ENCODE measurements at places on chromosomes 16 and 17.
A peak's percentile ranks its signal among the peaks of the same experiment; 100 is the strongest.

DNA sequence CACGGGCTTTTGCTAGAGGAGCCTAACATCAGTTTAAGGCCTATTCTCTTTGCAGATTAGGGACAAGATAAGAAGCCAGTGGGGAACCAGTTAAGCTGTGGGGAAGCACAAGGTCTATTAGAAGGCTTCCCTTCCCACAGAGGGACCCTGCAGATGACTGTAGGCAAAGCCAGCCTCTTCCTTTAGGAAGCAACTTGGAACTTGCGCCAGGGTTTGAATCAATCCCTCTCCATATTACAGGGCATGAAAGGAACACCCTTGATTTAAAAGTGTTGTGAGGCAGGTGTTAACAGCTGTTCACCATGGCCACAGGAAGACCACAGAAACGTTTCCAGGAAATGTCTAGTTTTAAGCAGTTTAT lies 77.3 kb downstream of the RPTOR start:
- no peak for DNase-seq

GRCh38 chr16:84155771-84156170 lies 10.7 kb downstream of the DNAAF1 start:
- DNase-seq, result no peak

DNA sequence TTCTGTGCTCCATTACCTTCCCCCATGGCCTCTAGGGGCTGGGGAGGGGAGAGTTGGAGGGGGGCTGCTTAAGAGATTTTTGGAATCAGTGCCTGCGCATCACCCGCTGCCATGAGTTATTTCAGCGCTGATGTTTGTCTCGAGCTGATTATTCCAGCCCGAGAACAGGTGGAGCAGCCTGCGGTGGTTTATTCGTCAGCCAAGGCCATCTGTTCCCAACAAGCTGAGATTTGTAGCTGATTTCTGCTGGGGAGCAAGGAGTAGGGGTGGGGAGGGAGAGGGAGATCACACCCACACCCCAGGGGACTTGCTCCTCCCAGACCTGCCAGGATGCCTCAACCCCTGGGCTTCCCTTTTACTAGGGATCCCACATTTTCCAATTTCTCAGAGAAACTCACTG lies 23.1 kb downstream of the PIPOX start:
- no peak for DNase-seq

DNA sequence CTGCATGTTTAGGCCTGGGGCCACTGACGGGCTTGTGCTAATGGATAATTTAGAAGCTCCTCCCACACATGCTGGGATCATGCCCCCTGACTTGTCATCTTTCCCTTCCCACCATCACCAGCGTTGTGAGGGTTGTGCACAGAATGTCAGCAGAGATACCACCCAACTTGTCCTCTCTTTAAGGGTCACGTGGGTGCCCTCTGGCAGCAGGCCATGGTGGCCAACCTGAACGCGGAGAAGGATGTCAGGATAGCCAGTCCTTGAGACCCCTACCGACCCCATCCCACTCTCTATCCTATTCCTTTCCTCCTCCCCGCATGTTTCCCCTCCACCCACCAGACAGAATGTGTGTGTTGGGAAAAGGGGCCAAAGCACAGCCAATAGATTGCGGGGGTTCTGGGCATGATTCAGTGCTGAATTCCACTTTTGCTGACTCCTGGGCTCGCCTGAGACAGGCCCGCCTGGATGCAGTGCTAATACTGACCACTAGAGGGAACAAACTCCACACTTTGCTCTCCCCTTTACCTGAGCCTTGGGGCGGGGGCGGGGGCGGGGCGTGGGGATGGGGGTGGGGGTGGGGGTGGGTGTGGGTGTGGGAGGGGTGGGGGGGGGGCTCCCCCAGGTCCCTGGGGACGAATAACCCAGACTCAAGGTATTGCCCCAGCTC lies at the start of gene GH2:
GH2 (minus strand) TSS at position 10 of the 667 bp plus-strand sequence. CDS start 143 bp downstream, outside the sequence.
- DNase-seq, result peak; percentile 39

GRCh38 chr16:50611332-50611934 lies 63.2 kb downstream of the NKD1 start:
- no peak for DNase-seq

GRCh38 chr17:80821546-80821945 lies 170.1 kb upstream of the CHMP6 start:
- no peak for DNase-seq

DNA sequence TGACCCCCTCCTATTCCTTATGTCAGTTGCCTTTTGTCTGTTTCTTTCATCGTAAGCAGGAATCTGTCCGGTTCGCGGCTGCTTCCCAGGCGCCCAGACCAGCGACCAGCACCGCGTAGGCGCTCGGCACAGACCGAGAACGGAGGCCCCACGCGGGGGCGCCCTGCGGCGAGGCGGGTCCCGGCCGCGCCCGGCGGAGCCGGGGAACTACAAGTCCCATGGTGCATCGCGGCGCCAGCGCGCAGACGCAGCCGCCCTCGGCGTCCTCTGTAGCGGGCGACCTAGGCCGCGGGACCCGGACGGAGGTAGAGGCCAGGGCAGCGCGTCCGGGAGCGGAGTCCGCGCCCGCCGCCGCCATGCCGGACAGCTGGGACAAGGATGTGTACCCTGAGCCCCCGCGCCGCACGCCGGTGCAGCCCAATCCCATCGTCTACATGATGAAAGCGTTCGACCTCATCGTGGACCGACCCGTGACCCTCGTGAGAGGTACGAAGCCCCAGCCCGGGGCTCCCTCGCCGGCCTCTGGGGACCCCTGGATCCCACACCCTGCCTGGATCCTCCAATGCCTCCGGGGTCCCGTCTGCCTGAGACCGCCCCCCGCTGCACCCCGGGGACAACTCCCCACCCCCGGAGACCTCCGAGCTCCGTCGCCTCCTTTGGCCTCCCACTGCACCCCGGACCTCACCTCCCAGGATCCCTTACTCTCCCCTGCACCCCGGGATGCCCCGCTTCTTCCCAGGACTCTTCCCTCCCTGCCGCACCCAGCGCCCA lies at the start of gene NDUFB10:
NDUFB10 (plus strand) TSS at position 270 of the 771 bp plus-strand sequence; CDS start at position 357, 87 bp downstream.
- DNase-seq, result peak; percentile 83

- no peak for DNase-seq
Measured at GRCh38 chr17:74524653-74525464, 6.4 kb downstream of the CD300LB start.

GRCh38 chr17:49676276-49676868 lies 1.5 kb downstream of the SPOP start:
- DNase-seq, result no peak

DNA sequence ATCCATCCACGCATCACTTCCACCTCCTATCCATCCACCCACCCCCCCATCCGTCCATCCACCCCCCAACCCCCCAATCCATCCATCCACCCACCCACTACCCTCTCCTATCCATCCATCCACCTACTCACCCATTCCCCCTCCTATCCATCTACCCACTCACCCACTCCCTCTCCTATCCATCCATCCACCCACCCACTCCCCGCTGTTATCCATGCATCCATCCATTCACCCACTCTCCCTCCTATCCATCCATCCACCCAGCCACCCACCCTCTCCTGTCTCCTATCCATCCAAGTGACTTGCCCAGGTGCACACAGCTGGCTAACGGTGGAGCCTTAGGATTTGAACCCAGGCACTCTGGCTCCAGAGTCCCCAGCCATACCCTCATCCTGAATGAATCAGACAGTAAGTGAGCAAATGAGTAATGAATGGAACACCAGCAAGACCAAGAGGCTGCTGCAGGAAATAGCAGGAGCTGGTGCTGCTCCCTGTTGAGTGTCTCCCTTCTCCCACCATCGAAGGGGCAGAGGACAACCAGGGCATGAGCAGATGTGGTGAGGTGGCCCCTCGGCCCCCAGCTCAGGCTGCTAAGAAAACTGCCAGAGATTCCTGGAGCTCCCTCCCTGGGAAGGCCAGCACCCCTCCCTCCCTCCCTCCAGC lies 62.5 kb downstream of the LITAF start:
- no peak for DNase-seq

- no peak for DNase-seq
Measured at GRCh38 chr17:82034371-82035011, 3.0 kb downstream of the DCXR start.

DNA sequence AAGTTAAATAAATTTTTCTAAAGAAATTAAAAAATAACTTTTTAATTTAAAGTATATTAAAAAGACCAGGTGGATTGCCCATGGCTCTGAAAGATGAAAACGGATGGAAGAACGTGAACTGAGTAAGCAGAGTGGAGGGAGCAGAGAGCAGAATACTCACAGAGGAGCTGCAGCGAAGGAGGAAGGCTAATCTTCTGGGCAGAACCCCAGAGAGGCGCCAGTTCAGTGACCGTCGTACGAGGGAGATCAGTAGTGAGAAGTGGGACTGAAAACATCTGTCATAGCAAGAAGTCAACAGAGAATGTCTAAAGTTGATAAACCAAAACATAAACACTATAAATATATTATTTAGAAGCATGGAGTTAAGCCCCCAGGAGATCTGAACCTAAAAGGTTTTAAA lies 34.9 kb downstream of the UBE2G1 start:
- no peak for DNase-seq

GRCh38 chr16:53428681-53429080 lies 5.6 kb upstream of the RBL2 start:
- no peak for DNase-seq

- no peak for DNase-seq
Measured at GRCh38 chr17:17175917-17176316, 30.2 kb downstream of the PLD6 start.

GRCh38 chr17:82846061-82846691 lies 6.4 kb upstream of the ZNF750 start:
- DNase-seq, result no peak

- no peak for DNase-seq
Measured at GRCh38 chr17:17890773-17891759, 54.3 kb upstream of the SREBF1 start.

GRCh38 chr17:21353326-21354010 lies 22.7 kb upstream of the KCNJ12 start:
- no peak for DNase-seq

GRCh38 chr16:4140652-4141051 lies 24.4 kb upstream of the ADCY9 start:
- no peak for DNase-seq

- DNase-seq, result no peak
Measured at GRCh38 chr16:69195369-69196029, 8.5 kb downstream of the SNTB2 start.

DNA sequence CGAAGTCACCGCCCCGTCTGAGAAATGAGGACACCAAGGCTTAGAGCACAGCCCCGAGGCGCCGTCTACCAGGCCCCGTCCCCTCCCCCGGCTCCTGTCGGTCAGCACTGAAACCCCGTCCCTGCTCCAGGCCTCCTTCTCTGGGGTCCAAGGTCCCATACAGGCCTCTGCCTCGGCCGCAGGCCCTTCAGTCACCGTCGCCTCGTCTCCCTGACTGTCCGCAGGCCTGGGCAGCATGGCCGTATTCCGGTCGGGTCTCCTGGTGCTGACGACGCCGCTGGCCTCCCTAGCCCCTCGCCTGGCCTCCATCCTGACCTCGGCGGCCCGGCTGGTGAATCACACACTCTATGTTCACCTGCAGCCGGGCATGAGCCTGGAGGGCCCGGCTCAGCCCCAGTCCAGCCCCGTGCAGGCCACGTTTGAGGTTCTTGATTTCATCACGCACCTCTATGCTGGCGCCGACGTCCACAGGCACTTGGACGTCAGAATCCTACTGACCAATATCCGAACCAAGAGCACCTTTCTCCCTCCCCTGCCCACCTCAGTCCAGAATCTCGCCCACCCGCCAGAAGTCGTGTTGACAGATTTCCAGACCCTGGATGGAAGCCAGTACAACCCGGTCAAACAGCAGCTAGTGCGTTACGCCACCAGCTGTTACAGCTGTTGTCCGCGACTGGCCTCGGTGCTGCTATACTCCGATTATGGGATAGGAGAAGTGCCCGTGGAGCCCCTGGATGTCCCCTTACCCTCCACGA lies 617 bp downstream of the COASY start:
- no peak for DNase-seq

DNA sequence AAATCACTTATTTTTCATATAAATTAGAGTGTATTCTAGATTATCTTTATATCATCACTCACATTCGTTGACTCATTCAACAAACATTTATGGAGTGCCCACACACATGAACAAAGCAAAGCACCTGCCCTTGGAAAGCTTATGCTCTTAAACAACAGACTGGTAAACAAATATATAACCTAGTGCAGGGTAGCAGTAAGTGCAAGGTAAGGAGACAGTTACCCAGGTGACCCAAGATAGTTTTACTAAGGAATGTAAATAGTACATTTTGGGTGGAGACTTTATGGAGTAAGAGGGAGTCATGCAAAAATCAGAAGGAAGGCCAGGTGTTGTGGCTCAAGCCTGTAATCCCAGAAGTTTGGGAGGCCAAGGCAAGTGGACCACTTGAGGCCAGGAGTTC lies 40.4 kb upstream of the HELZ start:
- no peak for DNase-seq

- DNase-seq, result peak; percentile 18
Measured at GRCh38 chr17:40025991-40026815, 11.0 kb downstream of the CSF3 start.

GRCh38 chr17:50033316-50033715 lies 22.6 kb upstream of the ITGA3 start:
- DNase-seq, result no peak

GRCh38 chr16:67779256-67780014 lies 26.9 kb downstream of the RANBP10 start:
- DNase-seq, result no peak

DNA sequence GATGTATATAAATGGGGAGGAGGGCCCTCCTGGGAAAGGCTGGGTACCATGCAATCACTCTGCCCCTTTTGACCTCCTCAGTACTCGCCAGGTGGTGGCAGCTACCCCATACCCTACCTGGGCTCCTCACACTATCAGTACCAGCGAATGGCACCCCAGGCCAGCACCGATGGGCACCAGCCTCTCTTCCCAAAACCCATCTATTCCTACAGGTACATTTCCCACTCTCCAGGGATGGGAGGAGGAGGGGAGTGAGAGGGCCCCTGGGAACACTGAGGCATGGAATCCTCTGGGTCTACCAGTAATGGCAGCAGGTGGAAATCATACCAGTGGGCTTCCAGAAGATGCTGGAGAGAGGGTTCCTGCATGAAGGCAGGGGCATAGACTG lies 22.9 kb downstream of the FOXN1 start:
- no peak for DNase-seq

DNA sequence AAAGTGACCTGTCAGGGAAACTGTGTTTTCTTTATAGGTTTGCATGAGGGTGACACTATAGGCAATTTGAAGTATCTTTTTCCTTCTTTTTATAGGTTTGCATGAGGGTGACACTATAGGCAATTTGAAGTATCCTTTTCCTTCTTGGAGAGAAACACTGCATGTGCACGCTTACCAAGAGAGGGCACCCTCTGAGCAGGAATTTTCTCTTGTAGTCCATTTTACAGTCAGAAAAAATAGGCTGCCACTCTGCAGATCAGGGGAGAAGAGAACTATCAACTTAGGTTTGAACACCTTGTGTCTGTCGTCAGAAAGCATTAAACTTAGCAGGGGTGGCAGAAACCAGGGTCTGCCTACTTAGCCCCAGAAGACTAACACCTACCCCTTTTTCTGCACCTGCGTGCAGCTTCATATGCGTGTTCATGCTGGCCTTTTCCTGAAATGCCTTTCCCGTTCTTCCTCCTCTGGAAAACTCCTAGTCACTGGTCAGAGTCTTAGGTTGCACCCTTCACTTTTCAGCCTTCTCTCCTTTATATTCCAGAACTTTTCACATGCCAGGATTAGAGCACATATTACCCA lies 16.4 kb upstream of the SMIM36 start:
- DNase-seq, result no peak

- DNase-seq, result no peak
Measured at GRCh38 chr17:21190078-21190477, 23.9 kb downstream of the TMEM11 start.

GRCh38 chr16:82824408-82824807 lies 197.6 kb downstream of the CDH13 start:
- no peak for DNase-seq

All from activated T-helper 1 cell treated with anti-CD3 and anti-CD28 coated beads, Interleukin-2, amount 50 U/mL, for 16 hours (primary cell).